Activated CD4-positive, alpha-beta T cell treated with anti-CD3 and anti-CD28 coated beads, Interleukin-2, amount 10 ng/mL, durations not matched to agents 7 days and 5 days (primary cell): ENCODE measurements at places on chromosomes 16 and 17. TPM values are rescaled to one million over a fixed set of nuclear protein-coding genes. Genes with fewer than 3 reads are reported as not detected.
A peak's percentile ranks its signal among the peaks of the same experiment; 100 is the strongest.

DNA sequence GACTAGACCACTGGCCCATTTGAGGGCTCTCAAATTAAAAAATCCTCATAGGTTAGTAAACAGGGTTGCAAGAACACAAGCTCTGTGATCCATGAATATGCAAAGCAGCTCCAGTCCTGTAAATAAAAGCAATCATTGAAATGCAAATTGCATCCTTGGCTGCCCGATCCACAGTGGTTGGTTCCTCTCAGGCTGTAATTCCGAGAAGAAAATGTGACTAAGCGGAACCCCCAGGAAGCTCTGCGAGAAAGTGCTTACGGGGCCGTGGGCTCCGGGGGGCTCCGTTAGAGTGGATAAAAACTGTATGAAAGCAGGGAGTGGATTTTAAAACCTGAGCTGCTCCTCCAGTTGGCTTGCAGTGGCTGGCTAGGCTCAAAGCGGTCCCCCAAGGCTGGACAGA is 2.5 kb downstream of the GPRC5B start:
- H3K27ac ChIP-seq = no peak overlapping the region
- no peak for DNase-seq
- H3K36me3 ChIP-seq = no peaks in the 10 kb centered on the region
- H3K4me1 ChIP-seq = peaks cover 22% of the 10 kb centered on the region

DNA sequence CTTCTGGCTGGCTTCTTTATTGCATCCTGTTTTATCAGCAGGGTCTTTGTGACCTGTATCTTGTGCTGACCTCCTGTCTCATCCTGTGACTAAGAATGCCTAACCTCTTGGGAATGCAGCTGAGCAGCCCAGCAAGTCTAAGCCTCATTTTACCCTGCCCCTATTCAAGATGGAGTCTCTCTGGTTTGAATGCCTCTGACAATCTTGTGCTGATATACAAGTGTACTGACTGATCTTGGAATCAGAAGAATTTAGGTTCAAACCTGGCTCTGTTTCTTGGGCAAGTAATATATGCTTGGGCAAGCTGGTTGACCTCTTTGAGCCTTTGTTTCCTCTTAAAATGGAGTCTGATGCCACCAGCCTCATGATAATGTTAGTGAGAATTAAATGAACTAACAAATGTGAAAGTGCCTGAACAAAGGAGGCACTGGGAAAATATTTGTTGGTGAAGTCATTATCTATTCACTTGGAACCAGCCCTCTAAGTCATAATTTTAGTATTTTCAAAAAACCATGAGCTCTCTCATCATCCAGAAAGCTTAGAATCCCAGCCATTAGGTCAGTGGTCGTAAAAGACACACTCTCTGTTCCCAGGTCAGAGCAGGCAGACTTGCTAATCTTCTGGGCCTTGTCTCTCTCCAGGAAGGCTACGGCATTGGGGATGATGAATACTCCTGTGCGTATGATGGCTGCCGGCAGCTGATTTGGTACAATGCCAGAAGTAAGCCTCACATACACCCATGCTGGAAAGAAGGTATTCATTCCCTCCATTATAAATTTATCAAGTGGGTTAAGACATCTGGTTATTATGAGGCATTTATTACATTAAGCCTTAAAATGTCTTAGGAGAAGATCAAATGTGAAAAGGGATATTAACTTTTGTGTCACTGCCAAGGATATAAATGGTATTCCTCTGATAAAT is 18.1 kb upstream of the ARL2BP start:
- H3K4me1 ChIP-seq = no peaks in the 10 kb centered on the region
- H3K27ac ChIP-seq = no peak overlapping the region
- DNase-seq = no peak
- peaks cover 66% of the 10 kb centered on the region for H3K36me3 ChIP-seq

- peaks cover 27% of the 10 kb centered on the region for H3K27me3 ChIP-seq
- H3K27ac ChIP-seq = no peak overlapping the region
- H3K36me3 ChIP-seq = no peaks in the 10 kb centered on the region
Observed at GRCh38 chr16:73544826-73545225, 496.9 kb upstream of the ZFHX3 start.

DNA sequence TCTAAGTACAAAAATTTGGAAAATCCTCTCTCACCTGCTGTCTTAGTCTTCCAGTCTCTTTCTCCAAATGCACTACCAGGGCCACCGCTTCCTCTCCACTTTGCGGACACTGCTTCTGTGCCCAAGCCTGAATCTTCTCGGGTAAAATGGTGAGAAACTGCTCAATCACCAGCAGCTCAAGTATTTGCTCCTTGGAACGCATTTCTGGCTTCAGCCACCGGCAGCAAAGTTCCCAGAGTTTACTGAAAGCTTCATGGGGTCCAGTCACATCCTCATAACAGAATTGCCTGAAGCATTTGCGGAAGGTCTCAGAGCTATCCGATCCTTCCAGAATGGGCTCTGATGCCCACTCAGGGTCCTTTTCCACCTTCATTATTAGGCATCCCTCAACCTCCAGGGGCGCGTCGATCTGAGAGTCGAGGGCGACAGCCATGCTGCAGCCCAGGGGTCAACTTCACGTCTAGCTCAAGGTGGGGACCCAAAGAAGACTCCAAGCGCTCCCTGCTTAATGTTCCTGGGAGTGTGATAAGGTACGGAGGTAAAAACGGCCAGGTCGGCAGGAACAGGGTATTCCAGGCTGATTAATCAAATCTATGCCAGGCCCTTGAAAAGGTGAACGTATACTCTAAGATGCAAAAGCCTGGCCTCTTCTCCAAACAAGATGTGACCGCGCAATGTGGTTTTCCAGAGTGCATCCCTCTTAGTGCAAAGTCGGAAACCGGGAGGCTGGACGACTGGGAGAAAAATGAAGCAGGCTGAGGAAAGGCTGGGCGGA is 763 bp downstream of the ZKSCAN2 start:
- DNase-seq = peak; percentile 12
- peak overlapping the region; percentile 98 for H3K27ac ChIP-seq
- H3K4me1 ChIP-seq = peaks cover 70% of the 10 kb centered on the region
- H3K4me3 ChIP-seq = peak overlapping the region; percentile 89
- H3K27me3 ChIP-seq = no peaks in the 10 kb centered on the region

DNA sequence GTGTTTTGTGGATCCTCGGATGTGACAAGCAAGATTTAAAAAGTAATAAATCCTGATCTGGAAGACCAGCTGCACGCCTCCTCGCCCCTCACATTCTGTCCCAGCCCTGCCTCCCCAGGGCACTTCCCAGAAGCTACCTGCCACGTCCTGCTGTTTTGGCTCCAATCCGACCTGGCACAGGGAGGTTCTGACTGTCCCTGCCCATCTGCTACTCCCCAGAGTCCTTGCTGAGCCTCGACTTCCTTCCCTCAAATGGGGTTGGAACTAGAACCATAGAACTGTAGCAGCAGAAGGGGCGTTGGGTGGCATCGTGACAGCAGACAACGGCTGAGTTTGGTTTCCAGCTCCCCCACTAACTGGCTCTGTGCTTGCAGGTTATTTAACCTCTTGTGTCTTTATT is 71.7 kb downstream of the RPH3AL start:
- DNase-seq = peak; percentile 4
- H3K4me3 ChIP-seq = no peak overlapping the region
- H3K27ac ChIP-seq = no peak overlapping the region
- no peaks in the 10 kb centered on the region for H3K4me1 ChIP-seq

- no peaks in the 10 kb centered on the region for H3K27me3 ChIP-seq
- H3K27ac ChIP-seq = peak overlapping the region; percentile 62
- peak; percentile 81 for DNase-seq
Observed at GRCh38 chr16:50210266-50211038, 55.9 kb upstream of the ADCY7 start.

- no peak overlapping the region for H3K27ac ChIP-seq
- H3K27me3 ChIP-seq = peaks cover 6% of the 10 kb centered on the region
- no peaks in the 10 kb centered on the region for H3K4me1 ChIP-seq
Observed at GRCh38 chr17:74392848-74393247, 25.5 kb downstream of the GPR142 start.

DNA sequence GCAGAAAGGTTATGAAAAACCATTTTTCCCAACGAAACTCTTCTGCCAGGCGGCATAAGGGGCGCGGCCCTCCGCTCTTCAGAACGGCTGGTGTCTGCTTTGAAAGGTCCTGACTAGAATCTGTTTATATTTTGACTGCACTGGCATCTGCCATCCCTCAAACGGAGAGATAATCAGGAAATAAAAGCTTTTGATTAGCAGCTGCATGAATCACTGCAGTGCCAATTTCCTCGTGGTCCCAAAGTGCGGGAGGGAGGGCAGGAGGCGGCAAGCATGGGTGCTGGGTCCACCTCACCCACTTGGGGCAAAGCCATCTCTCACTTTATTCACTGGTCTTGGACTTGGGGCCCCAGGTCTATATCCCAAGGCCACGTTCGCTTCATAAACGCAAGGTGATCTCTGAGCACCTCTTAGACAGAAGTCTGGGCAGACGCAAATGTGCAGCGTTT is 49.7 kb downstream of the TBC1D16 start:
- H3K27ac ChIP-seq = no peak overlapping the region
- peaks cover under 1% of the 10 kb centered on the region for H3K4me1 ChIP-seq
- no peak overlapping the region for H3K4me3 ChIP-seq
- no peak for DNase-seq

- no peak for DNase-seq
- no peaks in the 10 kb centered on the region for H3K36me3 ChIP-seq
- H3K27me3 ChIP-seq = no peaks in the 10 kb centered on the region
- H3K4me3 ChIP-seq = no peak overlapping the region
- no peaks in the 10 kb centered on the region for H3K4me1 ChIP-seq
Observed at GRCh38 chr17:76805319-76805718, 62.9 kb upstream of the MGAT5B start.

DNA sequence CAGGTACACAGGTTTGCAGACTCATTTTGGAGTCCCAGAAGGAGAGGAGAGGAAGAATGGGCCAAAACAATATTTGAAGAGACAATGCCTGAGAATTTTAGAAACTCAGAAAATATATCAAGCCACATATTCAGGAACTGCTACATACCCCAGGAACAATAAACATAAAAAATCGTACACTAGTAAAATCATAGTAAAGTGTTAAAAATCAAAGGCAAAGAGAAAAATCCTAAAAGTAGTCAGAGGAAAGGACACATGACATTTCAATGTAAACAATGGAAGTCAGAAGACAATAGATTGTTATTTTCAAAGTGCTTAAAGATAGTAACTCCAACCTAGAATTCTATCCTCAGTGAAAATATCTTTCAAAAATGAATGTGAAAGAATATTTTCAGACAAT is 28.5 kb upstream of the NACA2 start:
- no peak overlapping the region for H3K27ac ChIP-seq
- H3K36me3 ChIP-seq = no peaks in the 10 kb centered on the region

GRCh38 chr17:79414063-79414792 is 196.6 kb downstream of the RBFOX3 start:
- no peaks in the 10 kb centered on the region for H3K36me3 ChIP-seq
- no peak for DNase-seq

- H3K27me3 ChIP-seq = no peaks in the 10 kb centered on the region
- no peak for DNase-seq
- H3K4me3 ChIP-seq = no peak overlapping the region
- no peaks in the 10 kb centered on the region for H3K4me1 ChIP-seq
- no peak overlapping the region for H3K27ac ChIP-seq
Observed at GRCh38 chr16:71344315-71344905, 14.1 kb upstream of the CALB2 start.

- no peaks in the 10 kb centered on the region for H3K4me1 ChIP-seq
- no peak overlapping the region for H3K27ac ChIP-seq
- no peaks in the 10 kb centered on the region for H3K36me3 ChIP-seq
- peaks cover 5% of the 10 kb centered on the region for H3K27me3 ChIP-seq
- H3K4me3 ChIP-seq = no peak overlapping the region
Observed at GRCh38 chr16:70592106-70592571, 54.2 kb upstream of the IL34 start.

- H3K4me3 ChIP-seq = no peak overlapping the region
- H3K36me3 ChIP-seq = no peaks in the 10 kb centered on the region
- no peaks in the 10 kb centered on the region for H3K27me3 ChIP-seq
- peaks cover 15% of the 10 kb centered on the region for H3K4me1 ChIP-seq
- peak overlapping the region; percentile 83 for H3K27ac ChIP-seq
- no peak for DNase-seq
Observed at GRCh38 chr17:27218719-27219488, 75.0 kb upstream of the WSB1 start.

GRCh38 chr16:75745242-75745641 is 19.0 kb upstream of the CPHXL start:
- peaks cover 20% of the 10 kb centered on the region for H3K27me3 ChIP-seq
- no peak for DNase-seq
- no peaks in the 10 kb centered on the region for H3K4me1 ChIP-seq
- H3K27ac ChIP-seq = no peak overlapping the region

Gene TBKBP1
- total RNA-seq = 3.0 TPM

Gene KRT27
- not detected for total RNA-seq

Gene KCNJ12
- not detected for total RNA-seq

Gene TBX21
- 13.8 TPM for total RNA-seq

Gene GRAPL
- 16.3 TPM for total RNA-seq

Gene SENP3
- total RNA-seq = 53.0 TPM

Gene ZNF624
- total RNA-seq = 5.1 TPM

Gene SCO1
- 23.7 TPM for total RNA-seq

Gene PYY
- total RNA-seq = not detected

Gene KRT39
- total RNA-seq = not detected
